Dorsolateral prefrontal cortex (tissue), 122 donors: ENCODE measurements at places on chromosomes 16 and 17. TPM values are rescaled to one million over a fixed set of nuclear protein-coding genes. Genes with fewer than 3 reads are reported as not detected.

The FA2H gene
- 98.0 TPM for total RNA-seq

The GRAPL gene
- not detected for total RNA-seq

The CA5A gene
- total RNA-seq = 0.76 TPM

The WFIKKN1 gene
- 4.3 TPM for total RNA-seq

The ITGAD gene
- total RNA-seq = not detected

The GLIS2 gene
- 8.3 TPM for total RNA-seq

The LITAFD gene
- total RNA-seq = not detected

The TOX3 gene
- 3.8 TPM for total RNA-seq

The LRRC75A gene
- total RNA-seq = 11.3 TPM

The CCDC154 gene
- 5.2 TPM for total RNA-seq

The PDILT gene
- not detected for total RNA-seq

The CCNF gene
- total RNA-seq = 10.3 TPM

The KLHL11 gene
- total RNA-seq = 45.7 TPM
